ENCODE measurements at places on chromosomes 16 and 17.

- DNase-seq: no peak
Measured at GRCh38 chr16:50607970-50608557, 59.9 kb downstream of the NKD1 start.

GRCh38 chr17:14664511-14664910 lies 363.6 kb downstream of the HS3ST3B1 start:
- no peak for DNase-seq

GRCh38 chr16:50320310-50320709 lies 48.5 kb downstream of the BRD7 start:
- DNase-seq: no peak

DNA sequence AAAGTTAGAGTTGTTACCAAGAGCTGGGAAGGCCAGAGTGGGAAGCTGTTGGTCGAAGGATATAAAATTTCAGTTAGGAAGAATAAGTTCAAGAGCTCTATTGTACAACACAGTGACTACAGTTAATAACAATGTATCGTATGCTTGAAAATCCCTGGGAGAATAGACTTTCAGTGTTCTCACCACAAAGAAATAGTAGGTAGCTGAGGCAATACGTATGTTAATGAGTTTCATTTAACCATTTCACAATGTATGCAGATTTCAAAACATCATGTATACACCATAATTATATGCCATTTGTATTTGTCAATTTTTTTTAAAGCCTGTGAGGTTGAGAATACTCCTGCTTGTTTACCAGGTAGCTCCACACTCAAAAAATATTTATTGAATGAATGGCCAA lies 41.5 kb upstream of the MYOCD start:
- no peak for DNase-seq

DNA sequence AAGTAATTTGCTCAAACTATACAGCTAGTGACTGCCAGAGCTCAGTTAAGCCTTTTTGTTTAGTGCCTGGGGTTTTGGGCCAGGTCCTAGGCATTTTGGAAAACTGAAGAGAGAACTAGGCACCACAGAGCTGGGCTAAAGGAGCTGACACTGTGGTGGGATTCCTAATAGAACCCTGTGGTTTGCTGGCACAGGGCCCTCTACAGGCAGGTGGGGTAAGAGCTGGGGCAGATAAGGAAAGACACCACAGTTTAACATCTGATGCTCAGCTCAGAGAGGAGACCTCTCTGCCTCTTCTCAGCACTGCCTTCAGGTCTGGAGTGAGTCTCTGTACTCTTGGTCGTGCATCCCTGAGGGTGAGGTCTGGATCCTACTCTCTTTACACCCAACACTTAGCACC lies 121.2 kb downstream of the SNX11 start:
- DNase-seq: no peak

DNA sequence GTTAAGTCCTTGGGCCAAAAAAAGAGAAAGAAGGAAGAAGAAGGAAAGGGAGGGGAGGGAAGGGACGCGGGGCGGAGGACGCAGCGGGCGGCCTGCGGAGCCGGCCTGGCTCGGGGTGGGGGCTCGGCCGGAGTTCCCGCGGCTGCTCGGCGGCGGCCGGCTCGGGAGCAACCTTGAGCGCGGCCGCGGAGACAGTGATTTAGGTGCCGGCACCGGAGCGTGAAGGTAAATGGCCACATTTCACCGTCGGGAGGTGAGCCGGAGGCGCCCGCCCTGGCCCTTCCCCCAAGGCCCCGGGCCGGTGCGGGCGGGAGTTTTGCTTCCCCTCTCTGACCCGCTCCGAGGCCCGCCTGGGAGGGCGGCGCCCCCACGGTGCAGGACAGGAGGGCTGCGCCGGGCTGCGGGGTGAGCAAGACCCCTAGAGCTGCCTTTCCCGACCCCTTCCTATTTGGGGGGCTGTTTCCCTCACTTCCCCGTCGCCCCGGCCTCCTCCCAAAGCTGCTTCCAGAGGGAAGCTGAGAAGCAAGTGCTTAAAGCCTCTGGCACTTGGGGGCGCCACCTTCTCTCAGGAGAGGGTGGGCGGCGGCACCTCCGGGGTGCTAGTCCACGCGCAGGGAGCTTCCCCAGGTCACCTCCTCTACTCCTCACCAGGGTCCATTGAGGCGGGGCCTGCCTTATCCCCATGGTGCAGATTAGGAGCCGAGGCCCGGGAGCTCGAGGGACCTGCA lies 56.5 kb downstream of the MRM1 start:
- DNase-seq: peak; percentile 39

- no peak for DNase-seq
Measured at GRCh38 chr17:50684612-50685333, 22.9 kb downstream of the ANKRD40 start.

GRCh38 chr17:62562656-62563055 lies 64.8 kb upstream of the MRC2 start:
- no peak for DNase-seq

- no peak for DNase-seq
Measured at GRCh38 chr16:70674221-70675014, 11.4 kb downstream of the MTSS2 start.

All from GM10248 (cell line).